ENCODE measurements at places on chromosomes 1 and 21.

DNA sequence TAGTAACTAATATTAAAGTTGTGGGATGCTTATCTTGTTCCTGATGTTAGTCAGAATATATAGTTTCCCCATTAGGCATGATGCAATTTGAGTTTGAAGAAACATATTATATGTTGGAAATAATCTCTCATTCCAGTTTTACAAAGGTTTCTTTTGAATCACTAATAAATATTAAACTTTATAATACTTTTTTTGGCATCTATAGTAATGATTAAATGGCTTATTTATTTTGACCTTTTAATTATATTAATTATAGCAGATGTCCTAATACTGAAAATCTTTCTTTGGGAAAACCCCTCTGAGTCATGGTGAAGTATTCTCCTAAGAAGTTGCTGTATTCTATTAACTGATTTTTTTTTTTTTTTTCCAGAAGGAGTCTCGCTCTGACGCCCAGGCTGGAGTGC, 28.5 kb upstream of the PTGS2 start:
- DNase-seq = no peak

GRCh38 chr1:179923029-179923428, 31.6 kb upstream of the CEP350 start:
- no peak for DNase-seq

- no peak for DNase-seq
Measured at GRCh38 chr1:225373155-225373554, 54.7 kb downstream of the LBR start.

GRCh38 chr1:54971317-54971791, 9.1 kb upstream of the TMEM61 start:
- no peak for DNase-seq

- no peak for DNase-seq
Measured at GRCh38 chr1:4424254-4424653, 230.2 kb upstream of the AJAP1 start.

- DNase-seq = no peak
Measured at GRCh38 chr1:152960452-152961044, 9.9 kb upstream of the SPRR4 start.

- DNase-seq = no peak
Measured at GRCh38 chr1:57065442-57065841, 99.6 kb upstream of the C8B start.

- DNase-seq = no peak
Measured at GRCh38 chr1:87129606-87130005, 199.1 kb upstream of the LMO4 start.

- DNase-seq = no peak
Measured at GRCh38 chr1:239979456-239979855, 112.2 kb upstream of the FMN2 start.

DNA sequence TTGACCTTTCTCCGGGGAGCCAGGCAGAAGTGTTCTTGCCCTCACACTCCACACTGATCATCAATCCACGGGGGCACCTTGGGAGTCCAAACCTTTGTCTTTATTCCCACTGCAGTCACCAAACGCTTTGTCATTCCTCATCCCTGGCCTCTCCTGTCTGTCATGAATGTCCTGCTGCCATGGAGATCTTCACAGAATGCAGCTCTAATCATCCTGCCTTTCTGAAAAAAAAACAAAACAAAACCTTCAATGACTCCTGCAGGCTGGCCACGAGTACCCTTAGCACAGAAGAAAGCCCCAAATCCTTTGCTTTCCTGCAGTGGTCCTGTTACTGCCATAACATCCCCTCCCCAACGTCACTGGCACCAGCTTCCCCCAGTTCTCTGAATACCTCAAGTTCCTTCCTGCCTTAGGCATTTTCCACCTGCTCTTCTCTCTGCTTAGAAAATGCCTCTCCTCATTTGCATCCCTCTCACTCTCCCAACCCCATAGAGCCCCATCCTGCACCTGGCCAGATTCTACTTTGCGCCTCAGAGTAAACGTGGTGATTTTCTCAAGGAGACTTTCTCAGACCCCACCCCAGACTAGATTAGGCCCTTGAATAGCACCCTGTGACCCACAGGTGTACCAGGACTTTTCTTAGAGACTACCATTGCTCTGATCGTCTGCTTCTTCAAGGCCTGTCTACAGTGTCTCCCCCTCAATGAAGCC, 131.2 kb downstream of the AK5 start:
- DNase-seq = no peak
